ENCODE measurements at places on chromosomes 7 and 10.

DNA sequence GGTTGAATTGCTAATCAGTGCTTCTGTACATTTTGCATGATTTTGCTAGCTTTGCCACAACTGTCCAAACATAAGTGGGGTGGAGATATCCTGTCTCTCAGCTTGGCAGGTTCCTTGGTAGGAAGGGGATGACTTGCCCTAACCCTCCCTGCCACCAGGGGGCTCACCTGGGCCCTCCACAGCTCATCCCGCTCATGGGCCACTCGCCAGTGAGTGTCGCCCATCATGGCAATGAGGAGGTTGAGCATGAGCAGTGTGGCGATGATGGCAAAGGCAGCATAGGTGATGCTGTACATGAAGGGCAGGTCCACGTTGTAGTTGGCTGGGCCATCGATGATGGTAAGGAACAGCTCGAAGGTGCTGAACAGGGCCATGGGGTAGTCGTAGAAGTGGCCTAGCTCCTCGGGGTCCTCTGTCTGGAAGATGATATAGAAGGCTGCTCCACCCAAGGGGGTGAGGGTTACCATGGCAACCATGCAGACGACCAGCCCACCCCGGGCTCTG lies 12.2 kb downstream of the TRPV6 start:
- DNase-seq, result no peak

DNA sequence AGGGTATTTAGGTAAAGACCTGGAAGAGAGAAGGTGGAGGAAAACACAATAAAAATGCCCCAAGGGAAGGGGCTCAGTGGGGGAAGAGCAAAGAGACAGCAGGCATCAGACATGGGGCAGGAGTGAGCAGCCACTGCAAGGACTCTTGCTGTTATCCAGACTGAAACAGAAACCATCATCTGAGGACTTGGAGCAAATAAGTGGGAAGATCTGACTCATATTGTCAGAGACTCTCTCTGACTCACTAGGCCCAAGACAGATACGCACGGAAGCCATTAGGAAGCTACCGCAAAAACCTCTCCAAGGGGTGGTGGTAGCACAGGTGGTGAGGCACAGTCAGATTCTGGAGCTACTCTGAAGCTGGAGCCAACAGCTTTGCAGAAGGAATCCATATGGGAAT lies 110.7 kb downstream of the RNF32 start:
- no peak for DNase-seq

GRCh38 chr7:111647881-111648280 lies 85.6 kb upstream of the IMMP2L start:
- DNase-seq, result no peak

- no peak for DNase-seq
Measured at GRCh38 chr10:2464483-2464882, 602.9 kb upstream of the PFKP start.

- DNase-seq, result no peak
Measured at GRCh38 chr10:26361971-26362370, 76.2 kb upstream of the APBB1IP start.

DNA sequence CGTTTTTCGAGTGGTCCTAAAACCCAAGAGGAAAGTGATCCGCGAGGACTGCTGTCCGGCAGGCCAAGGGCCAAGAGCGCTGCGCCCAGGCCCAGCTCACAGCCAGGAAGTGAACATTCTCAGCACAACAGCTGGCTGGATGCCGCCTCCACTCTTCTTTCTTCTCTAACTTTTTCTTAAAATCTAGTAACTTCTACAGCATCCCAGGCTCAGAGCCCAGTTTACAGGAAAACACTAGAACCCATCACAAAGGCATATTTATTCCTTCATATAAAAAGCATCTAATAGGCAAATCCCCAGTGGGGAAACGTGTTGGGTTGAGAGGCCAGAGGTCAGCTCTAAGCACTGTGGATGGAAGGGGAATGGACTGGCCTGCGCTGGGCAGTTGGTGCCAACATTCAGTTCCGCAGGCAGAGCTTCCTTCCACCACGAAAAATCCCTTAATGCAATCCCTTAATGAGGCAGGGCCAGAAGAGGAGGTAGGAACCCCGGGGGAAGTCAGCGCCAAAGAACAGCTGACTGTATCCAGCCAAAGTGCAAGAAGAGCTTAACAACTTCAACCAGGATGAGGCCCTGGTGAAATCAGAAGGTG lies 74.8 kb downstream of the ZRANB1 start:
- no peak for DNase-seq

GRCh38 chr7:139511315-139511714 lies 12.2 kb upstream of the CLEC2L start:
- no peak for DNase-seq

DNA sequence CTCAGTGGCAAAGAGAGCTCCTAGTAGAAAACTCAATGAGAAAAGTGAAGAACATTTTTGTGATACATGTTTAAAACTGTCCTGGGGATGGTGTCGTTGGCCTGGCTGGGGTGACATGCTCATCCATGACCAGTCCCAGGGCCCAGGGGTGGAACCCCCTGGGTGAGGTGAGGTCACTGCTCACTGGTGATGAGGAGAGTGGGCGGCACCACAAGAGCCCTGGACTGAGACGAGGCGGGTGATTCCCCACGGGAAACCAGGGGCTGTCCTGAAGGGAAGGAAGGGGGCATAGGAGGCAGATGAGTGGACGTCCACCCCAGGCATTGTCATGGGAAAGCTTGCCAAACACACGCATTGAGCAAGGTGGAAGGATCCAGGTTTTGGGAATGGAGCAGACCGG lies 54.6 kb downstream of the HTR5A start:
- no peak for DNase-seq

DNA sequence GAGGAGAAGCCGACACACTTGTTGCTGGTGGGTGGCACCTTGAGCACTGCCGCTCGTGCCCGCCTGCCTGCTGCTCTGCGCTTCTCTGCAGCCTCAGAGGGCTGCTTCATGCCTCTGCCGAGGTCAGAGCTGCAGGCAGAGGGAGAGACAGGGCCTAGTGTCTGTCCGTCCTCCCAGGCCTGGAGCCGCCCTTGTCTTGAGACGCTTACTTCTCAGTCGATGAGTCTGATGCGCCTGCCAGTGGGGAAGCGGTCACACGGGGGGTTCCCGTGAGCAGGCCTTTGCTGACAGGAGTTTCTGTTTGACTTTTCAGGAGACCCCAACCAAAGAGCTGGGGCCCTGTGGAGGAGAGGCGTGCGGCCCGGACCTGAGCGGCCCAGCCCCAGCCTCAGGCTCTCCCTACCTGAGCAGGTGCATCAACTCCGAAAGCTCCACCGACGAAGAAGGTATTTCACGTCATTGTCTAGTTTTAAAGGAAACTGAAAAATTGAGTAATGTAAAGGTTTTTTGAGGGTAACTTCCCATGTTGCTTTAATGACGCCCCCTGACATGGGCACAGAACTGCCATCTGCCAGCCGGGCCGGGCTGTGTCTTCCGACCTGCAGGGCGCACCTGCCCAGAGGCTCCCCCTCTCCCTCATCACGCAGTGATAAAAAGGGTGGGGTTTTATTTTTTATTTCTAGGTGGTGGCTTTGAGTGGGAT lies 7.8 kb upstream of the BHLHA15 start:
- DNase-seq, result no peak

- DNase-seq, result no peak
Measured at GRCh38 chr10:113127901-113128283, 177.8 kb downstream of the TCF7L2 start.

DNA sequence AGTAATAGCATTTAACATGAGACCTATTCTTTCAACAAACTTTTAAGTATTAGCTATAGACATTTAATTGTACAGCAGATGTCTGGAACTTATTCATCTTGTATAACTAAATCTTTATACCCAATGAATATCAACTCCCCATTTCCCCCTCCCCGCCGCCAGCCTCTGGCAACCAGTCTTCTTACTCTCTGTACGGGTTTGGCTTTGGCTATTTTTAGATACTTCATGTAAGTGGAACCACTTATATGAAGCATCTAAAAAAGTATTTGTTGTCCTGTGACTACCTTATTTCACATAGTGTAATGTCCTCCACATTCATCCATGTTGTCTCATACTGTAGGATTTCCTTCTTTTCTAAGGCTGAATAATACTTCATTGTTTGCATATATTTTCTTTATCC lies 60.8 kb downstream of the RAB18 start:
- DNase-seq, result no peak
